Stimulated activated effector memory CD8-positive, alpha-beta T cell treated with anti-CD3 and anti-CD28 coated beads, Interleukin-12 subunit alpha, Interleukin-12 subunit beta, amount 100 ng/mL, for 72 hours (primary cell): ENCODE measurements at places on chromosomes 13 and 19.

GRCh38 chr19:36797786-36798108, 25.1 kb upstream of the ZNF850 start:
- no peak for DNase-seq

GRCh38 chr13:28325022-28325421, 169.9 kb downstream of the FLT1 start:
- no peak for DNase-seq

DNA sequence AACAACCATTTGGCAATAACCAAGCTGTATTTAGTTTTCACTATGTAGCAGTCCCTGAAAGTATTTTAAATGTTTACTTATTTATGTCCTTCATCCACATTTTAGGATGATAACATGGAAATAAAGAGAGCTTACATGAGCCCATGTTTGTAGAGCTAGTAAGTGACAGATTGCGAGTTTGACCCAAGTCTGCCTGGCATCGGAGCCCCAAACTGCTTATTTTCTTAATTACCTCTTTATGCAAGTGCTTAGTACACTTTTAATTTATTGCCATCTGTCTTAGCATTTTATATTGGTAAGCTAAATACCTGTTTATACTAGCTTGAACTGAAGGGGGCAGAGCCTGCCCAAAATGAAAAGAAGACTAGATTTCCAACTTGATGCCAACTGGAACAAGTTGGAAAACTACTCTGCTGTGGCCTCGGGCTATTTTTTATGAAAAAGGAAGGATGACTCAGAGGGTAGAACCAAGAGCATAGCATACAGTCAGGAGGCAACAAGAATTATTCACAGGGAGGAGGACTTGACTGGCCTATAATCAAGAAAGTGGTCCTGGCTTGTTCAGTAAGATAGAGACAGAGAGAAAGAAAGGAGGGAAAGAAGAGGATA, 150.2 kb downstream of the NDFIP2 start:
- DNase-seq: no peak

- no peak for DNase-seq
Observed at GRCh38 chr13:80037505-80037888, 303.4 kb downstream of the SPRY2 start.
